Upper lobe of right lung (tissue), 1 donor: ENCODE measurements at places on chromosomes 16 and 17.

DNA sequence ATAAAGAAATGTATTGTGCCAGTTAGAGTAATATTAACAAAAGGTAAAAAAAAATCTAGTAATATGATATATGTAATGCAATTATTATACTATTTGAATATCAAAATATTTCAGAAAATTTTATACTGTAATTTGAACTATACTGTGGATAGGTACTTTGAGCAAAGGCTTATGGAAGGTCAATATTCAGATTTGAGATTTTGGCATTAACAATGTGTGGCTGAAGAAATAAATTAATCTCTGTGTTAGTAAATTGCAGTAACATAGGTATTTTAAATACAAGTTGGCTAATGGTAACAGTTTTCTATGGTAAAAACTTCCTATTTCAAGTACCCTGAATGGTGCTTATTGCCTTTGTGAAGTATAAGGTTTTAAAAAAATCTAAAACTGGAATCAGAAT lies 23.2 kb upstream of the NACA2 start:
- no peak for DNase-seq

- no peak for DNase-seq
These were observed 196.0 kb upstream of the PSMD7 start for GRCh38 chr16:74100395-74101326.

- DNase-seq = peak; percentile 78
These were observed 3.8 kb downstream of the RNF213 start for GRCh38 chr17:80264205-80265075.

- DNase-seq = no peak
These were observed 80.9 kb downstream of the PRKCA start for GRCh38 chr17:66383333-66383732.

GRCh38 chr17:12463102-12463501 lies 202.6 kb upstream of the MYOCD start:
- DNase-seq = no peak

- DNase-seq = no peak
These were observed 24.2 kb downstream of the SPACA3 start for GRCh38 chr17:33015716-33016346.

DNA sequence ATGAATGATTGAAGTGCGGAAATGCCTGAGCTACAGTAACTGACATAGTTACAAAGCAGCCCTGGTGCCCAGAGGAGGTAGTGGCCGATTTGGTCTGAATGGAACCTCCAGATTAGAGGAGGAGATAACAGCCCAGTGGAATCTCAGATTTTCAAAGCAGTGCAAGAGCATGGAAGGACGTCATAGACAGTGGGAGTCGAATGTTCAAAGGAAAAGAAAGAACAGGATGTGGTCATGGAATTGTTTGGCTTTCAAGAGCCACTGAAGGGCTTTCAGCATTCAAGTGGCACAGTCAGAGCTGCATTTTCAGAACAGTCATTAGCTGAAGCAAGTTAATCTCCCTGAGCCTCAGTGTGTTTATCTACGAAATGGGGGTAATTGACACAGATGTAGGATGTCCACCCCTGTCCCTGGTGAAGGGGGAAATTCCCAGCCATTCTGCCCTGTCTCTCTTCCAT lies 104.6 kb upstream of the CACNG3 start:
- DNase-seq = no peak

DNA sequence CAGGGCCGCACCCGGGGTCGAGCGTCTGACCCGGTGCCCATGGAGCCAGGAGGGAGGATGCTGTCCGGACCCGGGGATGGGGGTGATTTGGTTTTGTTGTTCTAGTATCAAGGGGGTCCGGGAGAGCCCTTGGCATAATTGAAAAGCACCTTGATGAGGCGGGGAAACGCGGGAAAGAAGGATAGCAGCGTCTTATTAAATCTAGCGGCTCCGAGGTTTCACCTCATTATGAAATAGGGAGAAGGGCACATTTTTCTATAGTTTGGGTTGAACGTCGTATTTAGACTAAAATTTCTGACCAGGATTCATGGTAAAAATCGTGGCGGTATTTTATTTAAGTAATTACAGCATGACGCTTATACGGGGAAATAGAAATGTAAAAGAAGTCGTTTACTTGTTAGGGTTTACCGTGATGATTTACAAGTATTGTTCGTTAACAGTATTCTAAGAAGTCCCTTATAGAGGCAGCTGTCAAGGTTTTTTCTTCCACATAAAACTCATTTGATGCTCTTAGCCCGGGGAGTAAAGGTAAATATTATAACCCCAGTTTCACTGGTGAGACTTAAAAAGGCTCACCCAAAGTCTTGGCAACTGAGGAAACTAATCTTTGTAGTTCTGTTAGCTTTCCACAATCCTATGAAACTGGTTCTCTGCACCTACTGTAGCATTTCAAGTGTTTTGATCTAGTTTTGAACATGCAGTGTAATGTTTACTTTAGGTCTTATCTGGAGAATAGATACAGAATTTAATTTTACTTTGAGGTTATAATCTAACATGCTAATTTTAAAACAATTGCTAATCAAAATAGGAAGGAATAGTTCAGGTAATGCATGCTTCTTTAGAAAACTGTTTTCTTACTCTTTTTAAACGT lies 756 bp downstream of the LUC7L3 start:
- no peak for DNase-seq

DNA sequence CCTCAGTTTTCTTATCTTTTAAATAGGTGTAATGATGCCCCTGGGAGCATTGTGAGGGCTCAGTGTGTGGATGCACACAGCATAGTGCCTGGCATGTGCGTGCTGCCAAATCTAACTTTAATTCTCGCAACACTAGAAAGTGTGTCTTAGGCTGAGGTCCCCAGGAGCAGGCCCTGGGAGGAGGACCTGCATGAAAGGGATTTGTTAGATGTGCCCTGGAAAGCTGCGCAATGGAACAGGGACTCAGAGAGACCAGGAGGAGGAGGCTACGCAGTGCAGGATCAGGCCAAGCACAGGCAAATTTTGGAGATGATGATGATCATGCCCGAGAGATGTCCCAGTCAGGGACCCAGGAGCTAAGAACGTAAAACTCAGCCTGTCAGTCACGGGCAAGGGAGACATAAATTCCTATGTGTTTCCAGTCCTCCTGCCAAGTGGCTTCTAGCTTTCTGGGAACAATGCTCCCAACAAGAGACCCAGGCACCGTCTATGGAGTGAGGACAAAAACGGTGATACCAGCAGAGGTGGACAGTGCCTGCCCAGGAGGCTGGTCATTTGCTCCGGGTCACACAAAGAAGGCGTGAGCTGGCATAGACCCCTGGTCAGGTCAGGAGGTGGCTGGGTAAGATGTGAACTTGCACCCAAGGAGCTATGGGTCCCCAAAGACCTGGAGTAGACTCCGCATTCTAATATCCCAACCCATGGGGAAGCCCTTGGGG lies 352.2 kb upstream of the TNRC6C start:
- peak; percentile 28 for DNase-seq

DNA sequence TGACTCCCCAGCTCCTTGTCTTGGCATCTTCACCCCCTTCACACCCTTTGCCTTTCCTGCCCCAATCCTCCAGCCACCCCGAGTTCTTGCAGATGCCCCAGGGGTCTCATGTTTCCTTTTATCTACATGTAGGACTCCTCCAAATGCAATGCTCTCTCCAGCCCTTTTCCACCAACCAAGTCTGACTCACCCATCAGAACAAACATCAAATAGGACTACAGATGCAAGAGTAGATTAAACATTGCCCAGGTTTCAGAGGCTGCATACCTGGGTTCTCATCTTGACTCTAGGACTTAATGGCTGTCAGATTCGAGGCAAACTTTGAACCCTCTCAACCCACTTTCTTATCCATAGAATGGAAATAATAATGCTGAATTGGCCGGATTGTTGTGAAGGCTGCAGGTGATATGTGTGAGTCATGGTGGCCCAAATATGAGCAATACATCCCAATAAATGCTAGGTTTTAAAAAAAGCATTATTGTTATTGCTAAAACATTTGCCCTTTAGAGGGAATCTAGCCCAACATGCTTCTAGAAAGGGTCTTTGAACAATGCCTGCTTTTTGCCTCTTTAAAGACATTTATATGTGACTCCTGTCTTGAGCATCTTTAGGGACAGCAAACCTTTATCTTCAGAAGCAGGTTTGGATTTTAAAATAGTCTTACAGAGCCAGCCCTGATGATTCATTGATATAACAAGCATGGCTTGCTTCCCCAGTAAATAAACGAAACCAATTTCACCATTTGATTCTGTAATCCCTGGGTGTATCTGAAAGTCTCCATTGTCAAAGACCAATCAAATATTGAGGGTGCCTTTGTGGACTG lies 310.1 kb downstream of the FOXL1 start:
- DNase-seq = peak; percentile 16
